Brain microvascular endothelial cell (primary cell): ENCODE measurements at places on chromosomes 7 and 10.

DNA sequence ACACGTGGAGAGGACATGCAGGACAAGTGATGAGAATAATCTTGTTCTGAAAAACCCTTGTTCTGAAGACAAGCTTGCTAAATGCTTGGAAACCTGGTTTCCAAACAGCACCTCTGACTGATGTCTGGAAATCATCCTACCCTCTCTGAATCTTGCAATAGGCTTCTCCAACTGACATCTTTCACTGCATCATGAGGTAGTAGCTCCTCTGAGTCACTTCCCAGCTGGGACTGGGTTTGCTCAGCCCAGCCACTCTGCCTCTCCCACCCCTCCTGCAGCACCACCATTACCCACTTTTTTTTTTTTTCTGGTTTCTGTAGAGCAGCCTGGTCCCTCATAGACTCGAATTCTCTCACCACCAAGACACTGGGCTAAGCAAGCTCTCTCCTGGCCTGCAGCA lies 919.8 kb downstream of the GRID1 start:
- no peak for DNase-seq

DNA sequence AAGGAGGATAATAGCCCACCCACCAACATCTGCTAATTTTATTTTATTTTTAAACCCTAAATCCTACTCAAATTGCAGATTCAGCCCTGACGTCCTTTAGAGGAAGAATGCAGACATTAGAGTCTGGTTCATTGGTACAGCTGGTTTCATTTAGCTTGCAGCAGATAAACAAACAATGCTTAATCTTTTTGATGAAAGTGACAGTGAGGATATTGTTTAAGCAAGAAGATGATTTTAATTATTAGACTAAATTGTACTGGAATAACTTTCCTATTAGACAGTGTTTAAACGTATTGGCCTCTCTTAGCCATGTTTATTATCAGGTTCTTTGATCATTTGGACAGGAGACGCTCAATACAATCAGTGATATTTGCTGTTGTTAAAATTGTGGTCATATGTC lies 164.8 kb downstream of the CDK14 start:
- no peak for DNase-seq

DNA sequence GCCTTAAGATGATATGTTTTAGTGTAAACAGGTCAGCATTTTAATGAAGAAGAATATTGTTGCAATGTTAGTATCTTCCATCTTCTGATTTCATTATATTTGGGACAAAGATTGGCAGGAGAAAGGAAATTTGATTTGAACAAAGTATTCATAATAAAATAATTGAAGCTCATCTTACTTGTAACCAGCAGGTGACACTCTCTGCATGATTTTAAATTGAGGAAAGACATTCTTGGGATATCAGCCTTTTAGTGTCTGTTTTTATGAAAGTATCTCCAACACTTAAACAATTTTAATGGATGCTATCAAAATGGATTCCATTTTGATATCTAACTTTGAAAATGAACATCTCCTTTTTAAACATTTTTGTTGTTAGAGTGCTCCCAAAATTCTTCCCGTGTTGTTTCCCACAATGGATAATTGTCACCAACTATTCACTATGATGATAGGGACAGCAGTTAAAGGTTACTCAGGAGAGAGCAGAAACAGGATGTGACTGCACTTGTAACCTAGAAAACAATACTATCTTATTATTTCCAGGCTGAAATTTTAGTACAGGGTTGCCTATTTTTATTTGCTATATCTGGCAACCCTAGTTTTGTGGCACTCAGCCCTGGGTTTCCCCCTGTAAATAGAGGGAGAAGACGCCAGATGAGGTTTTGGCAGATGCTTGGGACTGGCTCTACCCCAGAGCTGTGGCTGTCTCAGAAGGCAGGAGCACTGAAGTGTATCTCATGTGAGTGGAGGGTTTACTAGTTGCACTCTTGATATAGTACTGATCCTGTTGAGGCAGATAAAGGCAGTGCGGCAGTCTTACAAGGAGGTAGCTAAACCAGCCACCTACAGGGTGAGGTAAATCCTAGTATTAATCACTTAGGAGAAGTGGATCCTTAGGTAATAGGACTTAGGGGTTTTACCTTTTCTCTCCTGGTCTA lies 31.0 kb upstream of the ABCB4 start:
- no peak for DNase-seq

DNA sequence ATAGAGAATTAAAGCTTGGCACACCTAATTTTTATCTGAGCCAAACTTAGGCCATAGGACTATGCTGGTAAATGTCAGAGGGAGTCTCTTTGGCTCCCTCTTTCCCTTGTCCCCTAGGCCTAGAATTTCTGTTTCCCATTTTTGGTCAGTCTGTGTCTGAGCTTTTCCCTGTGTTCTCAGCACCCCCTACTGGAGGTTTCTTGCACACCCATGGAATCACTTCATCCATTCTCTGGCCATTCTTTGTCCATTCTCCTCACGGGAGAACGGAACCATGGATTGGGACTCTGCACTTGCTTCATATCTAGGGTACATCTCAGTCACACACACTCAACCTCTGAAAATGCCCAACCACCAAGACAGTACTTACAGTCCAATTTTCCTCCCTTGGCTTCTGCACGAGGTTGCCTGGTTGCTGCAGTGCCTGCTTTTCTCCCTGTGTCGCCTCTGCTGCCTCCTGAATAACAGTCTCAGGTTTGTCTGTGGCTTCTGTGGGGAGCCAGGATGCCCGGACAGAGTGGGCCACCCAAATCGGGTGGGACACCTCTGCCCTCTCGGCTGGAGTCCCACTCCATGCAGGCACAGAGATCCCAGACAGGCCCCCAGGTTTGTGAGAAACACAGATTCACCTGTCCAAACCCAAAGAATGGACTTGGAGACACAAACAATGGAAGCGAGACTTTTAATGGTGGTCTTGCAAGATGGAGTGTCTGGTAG lies 35.1 kb upstream of the DNAH11 start:
- peak; percentile 52 for DNase-seq

DNA sequence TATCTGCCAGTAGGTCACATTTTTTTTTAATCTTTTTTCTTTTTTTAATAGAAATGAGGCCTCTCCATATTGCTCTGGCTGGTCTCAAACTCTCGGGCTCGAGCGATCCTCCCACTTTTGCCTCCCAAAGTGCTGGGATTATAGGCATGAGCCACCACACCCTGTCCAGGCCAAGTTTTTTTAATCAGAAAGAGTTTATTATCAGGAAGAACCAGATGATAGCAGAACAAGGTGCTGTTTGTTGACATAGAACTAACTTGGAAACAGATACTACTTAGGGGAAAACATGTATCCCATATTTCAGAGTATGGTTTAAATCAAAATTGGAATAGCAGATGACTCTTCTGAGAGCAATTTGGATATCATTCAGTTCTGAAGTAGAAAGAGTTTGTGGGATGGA lies 118.6 kb downstream of the NRF1 start:
- DNase-seq = no peak

GRCh38 chr7:55342216-55342871 lies 22.8 kb upstream of the LANCL2 start:
- no peak for DNase-seq

DNA sequence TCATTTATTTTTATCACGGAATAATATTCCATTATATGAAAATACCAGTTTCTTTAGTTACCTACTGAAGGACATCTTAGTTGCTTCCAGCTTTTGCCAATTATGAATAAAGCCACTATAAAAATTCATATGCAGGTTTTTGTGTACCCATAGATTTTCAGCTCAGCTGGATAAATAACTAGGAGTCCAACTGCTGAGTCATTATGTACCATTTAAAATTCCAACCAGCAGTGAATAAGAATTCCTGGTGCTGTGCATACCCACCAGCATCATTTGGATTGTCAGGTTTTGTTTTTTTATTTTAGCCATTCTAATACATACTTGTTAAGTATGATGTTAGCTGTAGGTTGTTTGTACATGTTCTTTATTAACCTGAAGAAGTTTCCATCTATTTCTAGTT lies 14.5 kb downstream of the FAM24B start:
- DNase-seq = no peak

- peak; percentile 100 for DNase-seq
These were observed 91.9 kb upstream of the MBL2 start for GRCh38 chr10:52864201-52865106.

- DNase-seq = no peak
These were observed 6.9 kb upstream of the AOC1 start for GRCh38 chr7:150845421-150845861.

- DNase-seq = no peak
These were observed 744.7 kb downstream of the XPNPEP1 start for GRCh38 chr10:109178591-109178990.

DNA sequence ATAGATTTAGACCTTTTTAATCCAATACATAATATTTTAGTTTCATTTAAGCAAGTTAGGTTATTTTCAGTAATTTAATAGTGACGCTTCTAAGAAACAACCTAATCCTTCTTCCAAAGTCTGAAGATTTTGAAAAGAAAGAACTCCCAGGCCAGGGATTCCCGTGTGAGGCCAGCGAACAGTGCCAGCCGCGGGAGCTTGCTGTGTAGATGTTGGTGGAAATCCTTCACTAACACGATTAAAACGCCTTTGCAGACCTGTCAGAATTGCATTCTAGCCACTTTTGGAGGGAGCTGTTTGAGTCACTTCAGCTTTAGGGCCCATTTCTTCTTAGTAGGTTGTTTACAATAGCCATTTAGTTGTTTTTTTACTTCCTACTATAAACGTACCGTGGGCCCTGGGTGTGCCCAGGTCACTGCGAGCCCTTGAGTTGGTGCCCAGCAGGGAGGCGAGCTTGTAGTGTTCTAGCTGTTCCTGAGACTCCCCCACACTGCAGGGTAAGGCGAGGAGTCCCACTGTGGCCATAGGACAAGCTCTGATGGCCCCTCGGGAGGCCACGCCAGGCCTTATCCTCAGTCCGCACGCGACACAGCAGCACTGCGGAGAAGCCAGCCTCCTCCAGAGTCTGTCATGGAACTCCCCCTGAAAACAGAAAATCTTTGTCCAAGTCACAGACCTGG lies 32.3 kb downstream of the PPP2R2D start:
- no peak for DNase-seq
